ENCODE measurements at places on chromosomes 16 and 17.

- peak; percentile 61 for DNase-seq
These were observed 569 bp upstream of the RABEP2 start for GRCh38 chr16:28925386-28926228.

DNA sequence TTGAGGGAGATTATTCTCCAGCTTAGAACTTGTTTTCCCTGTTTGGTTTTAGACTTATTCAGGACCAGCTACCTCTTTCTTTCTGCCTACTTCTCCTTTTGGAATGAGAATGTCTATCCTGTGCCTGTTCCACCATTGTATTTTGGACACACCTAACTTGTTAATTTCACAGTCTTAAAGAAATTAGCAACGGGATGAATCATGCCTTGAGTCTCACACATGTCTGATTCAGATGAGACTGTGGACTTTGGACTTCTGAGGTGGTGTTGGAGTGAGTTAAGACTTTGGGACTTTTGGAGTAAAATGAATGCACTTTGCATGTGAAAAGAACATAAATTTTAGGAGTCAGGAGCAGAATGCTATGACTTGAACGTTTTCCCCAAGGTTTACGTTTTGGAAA is 581.4 kb downstream of the CDH11 start:
- DNase-seq, result no peak

GRCh38 chr17:22600644-22601298 is 908.4 kb downstream of the KCNJ18 start:
- no peak for DNase-seq

DNA sequence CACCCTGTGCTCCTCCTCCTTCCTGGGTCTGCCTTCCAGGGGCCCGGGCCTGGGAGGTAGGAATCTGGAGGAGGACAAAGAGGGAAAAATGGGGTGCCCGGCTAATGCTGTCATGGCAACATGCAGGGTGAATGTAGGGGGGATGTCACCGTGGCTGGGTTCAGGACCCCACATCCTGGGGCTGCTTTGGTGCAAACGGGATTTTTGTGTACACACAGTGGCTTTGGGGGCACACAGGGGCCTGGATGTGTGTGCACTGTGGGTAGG is 37.0 kb upstream of the CDC42EP4 start:
- DNase-seq, result no peak

DNA sequence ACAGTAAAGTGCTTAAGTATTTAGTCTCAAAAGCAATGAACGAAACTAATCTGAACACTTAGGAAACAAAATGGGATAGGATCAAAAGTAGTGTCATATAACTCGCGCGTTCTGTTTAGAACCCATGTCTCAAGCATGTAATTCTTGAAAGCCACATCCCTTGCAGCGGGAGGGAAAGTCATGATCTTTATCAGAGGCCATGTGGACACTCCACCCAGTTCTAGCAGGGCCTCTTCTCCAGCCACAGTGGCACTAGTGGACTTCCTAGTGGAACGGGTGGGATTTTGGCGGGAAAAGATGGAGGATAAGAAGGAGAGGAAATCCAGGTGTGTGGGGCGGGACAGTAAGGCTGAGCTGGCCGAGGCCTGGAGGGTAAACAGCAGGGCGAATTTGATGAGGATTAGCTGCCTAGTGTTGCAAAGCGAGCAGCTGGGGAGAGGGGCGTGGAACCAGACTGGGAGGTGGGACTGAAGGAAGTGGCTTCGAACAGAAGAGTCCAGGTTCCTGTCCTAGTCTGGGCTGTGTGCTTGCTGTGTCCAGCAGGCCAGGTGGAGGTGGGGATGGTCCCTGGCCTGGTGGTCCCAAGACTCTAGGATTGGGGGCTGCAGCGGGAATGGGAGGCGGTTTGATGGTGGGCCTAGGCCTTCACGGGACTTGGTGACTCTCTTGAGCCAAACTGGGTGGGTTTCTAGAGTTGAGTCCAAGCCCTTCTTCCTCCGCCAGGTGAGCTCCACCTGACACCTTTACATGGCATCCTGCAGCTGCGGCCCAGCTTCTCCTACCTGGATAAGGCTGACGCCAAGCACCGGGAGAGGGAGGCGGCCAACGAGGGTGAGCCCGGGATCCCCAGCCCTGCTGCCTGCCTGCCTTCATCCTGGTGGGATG is 15.9 kb downstream of the POLR3E start:
- no peak for DNase-seq

- DNase-seq, result peak; percentile 99
These were observed at the start of gene RMI2 for GRCh38 chr16:11345040-11345862. Gene RMI2 (plus strand): TSS chr16:11345459. CDS start chr16:11345472, 13 bp downstream.

DNA sequence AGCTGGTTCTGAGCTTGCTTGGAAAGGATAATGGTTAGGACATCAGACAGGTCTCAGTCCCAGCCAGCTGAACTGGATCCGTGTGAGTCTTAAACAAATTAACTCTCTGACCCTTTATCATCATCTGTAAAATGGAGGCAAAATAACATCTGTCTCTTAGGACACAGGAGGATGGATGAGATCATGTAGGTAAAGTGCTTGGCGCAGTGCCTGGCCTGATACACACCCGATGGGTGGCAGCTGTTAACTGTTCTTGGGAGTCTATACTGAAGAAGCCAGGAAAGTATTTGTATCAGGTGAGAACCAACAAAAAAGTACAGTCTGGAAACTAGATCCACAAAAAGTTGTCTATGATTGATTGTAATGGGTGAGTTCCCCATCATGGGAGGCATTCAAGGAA is 188.6 kb downstream of the C16orf78 start:
- no peak for DNase-seq

- no peak for DNase-seq
These were observed 87.5 kb upstream of the SOX9 start for GRCh38 chr17:72033334-72033733.

DNA sequence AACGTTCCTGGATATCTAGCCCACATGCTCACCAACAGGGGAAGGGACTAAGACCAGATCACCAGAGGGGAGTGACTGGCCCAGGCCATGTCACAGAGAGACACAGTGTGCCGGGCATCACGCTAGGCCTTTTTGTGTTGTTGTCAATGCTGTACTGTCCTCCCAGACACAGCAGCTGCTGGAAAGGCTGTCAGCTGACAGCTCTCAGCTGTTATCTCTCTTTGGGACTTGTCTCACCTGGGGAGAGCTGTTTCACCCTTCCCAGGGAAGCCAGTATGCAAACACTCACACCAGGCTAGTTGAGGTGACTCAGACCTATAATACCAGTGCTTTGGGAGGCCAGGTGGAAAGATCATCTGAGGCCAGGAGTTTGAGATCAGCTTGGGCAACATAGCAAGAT is 19.4 kb downstream of the UNC45B start:
- no peak for DNase-seq

DNA sequence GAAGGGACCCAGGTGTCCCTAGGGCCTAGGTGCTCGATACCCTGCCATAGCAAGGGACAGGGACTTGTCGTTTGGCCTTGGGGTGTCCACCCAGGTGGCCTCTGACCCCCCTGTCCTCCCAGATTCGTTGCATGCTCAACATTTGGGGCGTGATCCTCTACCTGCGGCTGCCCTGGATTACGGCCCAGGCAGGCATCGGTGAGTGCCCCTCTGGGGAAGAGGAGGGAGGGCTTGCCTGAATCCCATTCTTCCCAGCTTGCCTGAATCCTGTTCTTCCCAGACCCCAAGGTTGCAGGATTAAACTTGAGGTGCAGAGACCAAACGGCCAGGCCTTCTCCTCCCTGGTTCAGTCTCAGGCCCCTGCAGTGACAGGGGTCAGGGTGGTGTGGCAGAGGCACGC is 3.2 kb downstream of the SLC12A3 start:
- no peak for DNase-seq

DNA sequence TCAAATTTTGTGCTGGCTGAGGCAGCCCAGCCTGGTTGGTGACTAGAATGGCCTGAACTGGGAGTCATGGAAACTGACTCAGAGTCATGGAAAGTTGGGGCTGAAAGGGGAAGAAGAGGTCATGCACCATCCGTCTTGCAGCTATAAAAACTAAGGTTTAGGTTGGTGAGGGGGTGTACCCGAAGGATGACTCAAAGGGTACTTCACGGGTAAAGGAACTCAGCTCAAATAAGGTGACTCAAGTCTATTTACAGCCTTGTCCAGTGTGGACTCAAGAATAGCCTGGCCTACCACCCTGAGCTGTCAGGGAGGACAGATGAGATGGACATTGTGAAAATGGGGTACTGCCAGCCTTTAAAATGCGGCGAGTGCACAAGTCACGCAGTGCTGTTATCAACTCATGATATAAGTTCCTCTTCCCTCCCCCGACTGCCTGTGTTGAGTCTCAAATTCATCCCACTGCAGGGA is 18.6 kb downstream of the CD300LB start:
- no peak for DNase-seq

DNA sequence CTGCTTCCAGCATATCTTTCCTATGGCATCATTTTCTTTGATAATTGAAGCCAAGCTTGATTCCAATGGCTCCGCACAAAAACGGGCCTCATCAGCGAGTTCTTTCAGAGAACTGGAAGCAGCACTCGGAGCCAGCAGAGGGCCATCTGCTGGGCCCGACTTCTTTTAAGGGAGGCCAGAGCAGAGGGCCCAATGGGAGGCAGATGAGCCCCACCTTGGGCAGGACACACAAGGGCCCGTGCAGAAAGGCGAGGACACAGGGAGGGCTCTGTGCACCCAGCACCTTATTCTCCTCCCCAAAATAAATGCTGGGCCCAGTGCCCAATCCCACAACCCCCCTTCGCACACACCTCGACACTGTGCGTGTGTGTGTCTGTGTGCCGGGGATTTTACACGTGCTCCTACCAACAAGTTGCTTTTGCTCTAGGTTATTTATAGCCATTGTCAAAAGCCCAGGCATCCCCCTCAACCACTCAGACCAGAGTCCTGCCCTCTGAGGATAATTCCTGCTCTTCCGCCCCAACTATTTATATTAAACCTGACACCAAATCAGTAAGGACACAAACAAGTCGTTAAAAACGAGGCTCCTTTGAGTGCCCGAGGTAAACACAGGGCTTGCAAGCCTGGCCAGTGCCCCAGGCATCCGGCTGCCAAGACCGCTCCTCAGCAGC is 6.8 kb downstream of the AXIN2 start:
- no peak for DNase-seq

DNA sequence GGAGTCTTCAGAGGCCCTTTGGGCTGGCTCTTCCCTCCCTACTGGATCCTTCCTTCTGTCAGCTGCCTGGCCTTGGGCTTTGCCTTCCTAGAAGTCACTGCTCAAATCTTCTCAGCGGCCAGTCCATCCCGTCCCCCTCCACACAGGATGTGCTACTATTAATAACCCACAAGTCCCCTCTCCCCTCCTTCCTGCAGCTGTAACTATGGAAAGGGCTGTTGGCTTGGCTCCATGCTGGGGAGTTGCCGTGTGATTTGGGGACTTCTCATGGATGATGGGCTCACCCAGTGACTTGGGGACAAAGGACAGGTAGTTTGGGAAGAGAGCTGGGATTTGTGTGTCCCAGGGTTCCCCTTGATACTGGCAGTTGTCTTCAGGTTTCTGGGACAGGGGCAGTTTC is 19.4 kb downstream of the TMEM94 start:
- DNase-seq, result no peak

DNA sequence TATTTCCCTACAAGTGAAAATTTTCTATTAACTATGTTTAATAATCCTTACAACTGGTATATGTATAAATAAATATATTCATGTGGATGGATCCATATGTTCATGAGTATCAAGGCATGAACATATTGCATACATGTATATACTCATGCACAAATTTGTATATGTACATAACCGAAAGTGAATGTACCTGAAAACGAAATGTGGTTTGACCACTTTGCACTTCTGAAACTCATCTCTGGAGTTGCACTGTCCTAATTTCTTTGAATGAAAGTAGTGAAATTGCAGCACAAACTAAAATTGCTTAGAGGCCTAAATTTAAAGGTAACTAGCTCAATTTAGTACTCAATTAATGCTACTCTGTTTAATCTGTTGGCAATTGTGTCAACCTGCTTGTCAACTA is 27.4 kb upstream of the GNAO1 start:
- DNase-seq, result no peak

DNA sequence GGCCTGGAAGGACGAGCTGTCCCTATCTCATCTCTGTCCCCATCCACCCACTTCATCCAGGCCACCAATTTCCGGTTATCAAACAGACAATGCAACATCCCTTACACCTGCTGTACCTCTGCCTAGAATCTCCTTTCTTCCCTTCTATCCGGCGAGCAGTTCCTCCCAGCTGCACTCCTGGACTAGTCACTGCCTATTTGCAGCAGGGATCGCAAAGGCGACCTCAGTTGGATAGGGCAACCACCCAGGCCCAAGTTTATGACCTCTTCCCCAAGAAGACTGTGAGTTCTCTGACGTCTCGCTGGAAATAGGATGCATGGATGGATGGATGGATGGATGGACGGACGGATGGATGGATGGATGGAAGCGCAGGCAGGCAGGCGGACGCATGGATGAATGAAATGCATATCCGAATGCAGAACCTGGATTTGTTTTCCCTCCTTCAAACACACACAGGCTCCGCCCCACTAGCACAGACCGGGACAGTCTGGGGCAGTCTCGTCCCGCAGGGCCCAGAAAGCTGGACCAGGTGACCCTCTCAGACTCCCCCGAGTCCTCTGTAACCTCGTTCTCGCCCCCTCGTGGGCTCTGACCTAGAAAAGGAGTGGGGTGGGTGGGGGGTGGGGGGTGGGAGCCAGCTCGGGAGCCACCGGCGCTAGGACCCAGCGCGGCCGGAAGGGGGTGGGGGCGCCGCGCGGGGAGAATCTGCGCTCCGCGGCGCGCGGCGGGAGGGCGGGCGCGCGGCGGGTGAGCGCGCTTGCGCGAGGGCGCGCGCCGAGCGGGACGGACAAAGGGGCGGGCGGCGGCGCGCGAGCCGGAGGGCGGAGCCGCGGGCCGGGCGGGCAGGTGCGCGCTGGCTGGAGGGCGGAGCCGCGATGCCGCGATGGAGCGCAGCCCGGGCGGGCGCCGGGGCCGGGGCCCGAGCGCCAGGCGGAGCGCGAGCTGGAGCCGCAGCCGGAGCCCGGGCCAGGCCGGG is at the start of gene SBK1:
SBK1 (plus strand) TSS at position 875 of the 976 bp plus-strand sequence. CDS start 24,867 bp downstream, outside the sequence.
- DNase-seq, result peak; percentile 93

DNA sequence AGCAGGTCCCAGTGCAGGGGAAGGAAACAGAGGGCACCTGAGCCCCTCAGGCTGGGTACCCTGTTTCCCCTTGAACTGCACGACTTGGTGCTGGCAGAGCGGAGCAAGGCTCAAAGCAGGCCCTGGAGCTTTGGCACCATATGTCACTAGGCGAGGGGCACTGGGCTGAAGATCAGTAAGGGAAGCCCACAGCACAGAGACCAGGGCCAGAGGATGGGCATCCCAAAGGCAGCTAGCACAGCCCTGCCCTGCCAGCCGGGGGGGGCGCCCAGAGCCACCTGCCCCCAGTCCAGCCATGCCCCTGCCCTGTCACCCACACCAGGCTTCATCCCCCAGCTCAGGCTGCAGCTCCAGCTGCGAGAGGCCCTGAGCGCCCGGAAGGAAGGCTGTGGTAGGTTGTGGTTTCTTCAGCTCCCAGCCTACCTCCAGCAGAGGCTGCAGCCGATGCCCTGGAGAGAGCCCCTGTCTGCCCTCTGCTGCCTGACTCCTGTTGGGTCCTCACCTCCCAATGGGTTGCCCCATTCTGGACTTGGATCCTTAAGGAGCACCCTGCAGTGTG is 10.9 kb downstream of the NHERF1 start:
- DNase-seq, result no peak

Data from HuH-7.5 (cell line).